ENCODE measurements at places on chromosomes 7 and 10.

DNA sequence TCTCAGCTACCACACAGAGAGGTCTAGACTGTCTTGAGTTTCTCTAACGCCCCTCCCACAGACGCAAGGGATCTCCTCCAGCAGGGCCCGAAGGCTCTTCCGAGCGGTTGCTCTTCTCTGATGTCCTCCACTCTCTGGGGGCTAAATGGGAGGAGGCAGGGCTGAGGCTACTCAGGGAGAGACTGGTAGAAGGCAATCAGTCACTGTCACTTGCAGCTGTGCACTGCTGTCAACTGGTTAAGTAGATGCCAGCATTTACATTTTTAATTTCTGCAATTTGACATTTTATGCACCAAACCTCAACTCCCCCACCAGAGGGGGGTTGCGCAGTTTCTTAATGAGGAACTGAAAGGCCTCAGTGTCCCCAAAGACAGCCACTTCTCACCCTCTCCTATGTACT, 442.8 kb downstream of the PLXNA4 start:
- ATAC-seq = no peak

DNA sequence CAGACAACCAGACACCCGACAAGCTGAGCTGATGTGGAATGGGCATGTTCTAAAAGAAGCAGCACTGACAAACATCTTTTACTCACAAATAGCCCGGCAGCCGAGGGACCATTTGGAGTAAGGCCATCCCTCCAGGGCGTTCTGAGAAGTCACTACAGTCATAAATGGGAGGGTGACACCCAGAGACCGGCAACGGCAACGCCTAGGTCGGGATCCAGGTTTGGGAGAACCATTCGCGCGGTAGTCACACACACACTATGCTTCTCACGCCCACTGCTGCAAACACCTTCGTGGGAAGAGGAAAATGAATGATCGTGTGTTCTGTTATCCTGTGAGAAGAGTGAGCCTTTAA, 9.8 kb downstream of the TNS3 start:
- peak; percentile 7 for ATAC-seq

DNA sequence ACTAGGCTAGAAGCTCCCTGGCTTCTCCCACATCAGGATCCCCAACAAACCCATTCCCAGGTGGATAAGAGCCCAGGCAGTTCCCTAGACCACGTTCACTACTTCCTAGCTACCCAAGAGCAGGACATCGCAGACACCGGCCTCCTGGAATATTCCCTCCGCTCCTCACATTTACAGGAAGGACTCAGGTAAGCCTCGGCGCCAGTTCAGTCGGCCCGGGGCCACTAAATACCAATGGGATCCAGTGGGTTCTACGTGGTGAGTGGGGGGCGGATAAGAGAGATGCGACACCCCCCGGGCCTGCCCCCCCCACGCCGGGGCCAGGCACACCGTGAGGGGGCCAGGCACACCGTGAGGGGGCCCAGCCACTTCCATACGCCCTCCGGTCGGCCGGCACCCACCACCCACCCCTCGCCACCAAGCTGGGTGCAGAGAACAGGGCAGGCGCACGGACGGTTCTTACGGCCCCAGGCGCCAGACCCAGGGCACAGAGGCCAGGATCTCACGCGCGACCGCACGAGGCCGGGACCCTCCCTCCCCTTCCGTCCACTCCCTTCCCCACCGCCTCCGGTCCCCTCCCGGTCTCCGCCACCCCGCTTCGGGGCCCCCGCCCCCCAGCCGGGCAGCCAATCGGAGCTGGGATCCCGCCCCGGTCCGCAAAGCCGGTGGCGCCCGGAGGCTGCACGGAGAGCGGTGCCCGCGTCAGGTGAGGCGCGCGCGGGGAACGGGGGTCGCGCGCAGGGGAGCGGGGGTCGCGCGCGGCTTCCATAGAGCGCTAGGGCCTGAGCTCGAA, at the start of gene BLVRA:
Gene BLVRA (plus strand): TSS at position 652 of the 793 bp plus-strand sequence. CDS start 12,479 bp downstream, outside the sequence.
- ATAC-seq = peak; percentile 67

GRCh38 chr10:44763331-44763730, 147.8 kb upstream of the TMEM72 start:
- ATAC-seq = no peak

GRCh38 chr10:77637532-77638320, at the start of gene KCNMA1:
Gene KCNMA1 (minus strand): TSS chr10:77637808.
- ATAC-seq = no peak

DNA sequence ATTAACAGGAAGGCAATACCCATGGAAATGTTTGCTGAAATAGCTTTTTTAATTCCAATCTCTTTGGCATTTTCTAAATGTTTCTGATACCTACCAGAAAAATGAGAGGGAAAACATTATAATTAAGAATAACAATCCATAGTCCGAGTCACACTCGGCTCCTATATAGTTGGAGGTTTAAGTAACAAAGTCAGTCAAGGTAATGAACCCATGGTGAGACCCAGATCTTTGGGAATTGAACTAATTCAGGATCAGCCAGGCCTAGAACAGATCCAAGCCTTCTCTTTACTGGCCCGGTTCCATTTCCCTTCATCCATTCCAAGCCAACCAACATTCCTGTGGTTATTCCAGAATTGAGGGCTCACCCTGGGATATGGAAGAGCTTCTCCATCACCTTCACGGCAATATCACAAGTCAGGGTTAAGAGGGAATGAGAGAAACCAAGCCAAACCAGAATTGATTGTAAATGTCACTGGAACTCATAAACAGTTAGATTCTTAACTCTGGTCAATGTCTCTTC, 28.3 kb downstream of the ABCB4 start:
- no peak for ATAC-seq

- ATAC-seq = no peak
Observed at GRCh38 chr7:907158-907980, 31.0 kb downstream of the GET4 start.

DNA sequence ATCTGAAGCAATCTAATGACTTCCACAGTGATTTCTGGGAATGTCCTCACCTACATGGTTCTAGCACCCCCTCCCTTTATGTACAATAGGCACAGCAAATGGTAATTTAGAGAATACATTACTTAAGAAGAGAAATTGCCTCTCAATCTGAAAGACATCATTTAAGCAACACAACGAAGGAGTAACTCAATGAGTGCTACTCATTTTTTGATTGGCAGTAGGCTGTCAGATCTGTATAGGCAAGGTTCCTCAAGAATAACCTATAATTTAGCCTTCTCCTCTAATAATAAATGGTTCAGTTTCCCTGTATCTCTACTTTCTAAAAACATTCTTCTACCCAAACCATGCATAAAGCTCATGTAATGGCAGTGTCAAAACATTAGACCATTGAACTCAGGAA, 30.6 kb upstream of the SEMA3C start:
- no peak for ATAC-seq

- ATAC-seq = no peak
Observed at GRCh38 chr10:119336599-119336998, 129.2 kb downstream of the GRK5 start.

GRCh38 chr7:120421151-120421651, 148.2 kb downstream of the KCND2 start:
- no peak for ATAC-seq

DNA sequence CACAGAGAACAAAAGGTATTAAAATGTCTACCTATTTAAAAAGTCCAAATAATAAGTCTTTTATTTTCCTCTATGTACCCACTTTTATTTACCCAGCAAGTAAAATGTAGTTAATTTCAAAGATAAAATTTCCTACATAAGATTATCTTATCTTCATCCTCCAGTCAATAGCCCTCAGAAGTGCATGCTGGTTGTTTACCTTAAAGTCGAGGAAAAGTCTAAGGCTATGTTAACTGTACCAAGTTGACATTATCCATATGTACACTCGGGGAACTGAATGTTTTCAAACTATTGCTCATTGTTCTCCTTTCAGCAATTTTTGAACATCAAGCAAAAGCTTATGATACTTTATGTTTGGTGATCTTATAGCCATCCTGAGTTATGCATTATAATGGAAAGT, 24.1 kb upstream of the LIPF start:
- no peak for ATAC-seq

GRCh38 chr7:147251751-147252325, 1135.2 kb downstream of the CNTNAP2 start:
- no peak for ATAC-seq

GRCh38 chr10:12782537-12782936, 219.0 kb downstream of the CCDC3 start:
- no peak for ATAC-seq

GRCh38 chr7:115491744-115492380, 538.7 kb downstream of the TFEC start:
- no peak for ATAC-seq

- no peak for ATAC-seq
Observed at GRCh38 chr7:985915-986741, 3.1 kb downstream of the CYP2W1 start.

Measured in esophagus mucosa (tissue), 1 donor.